CD4-positive, alpha-beta T cell treated with Interferon gamma for 1 hour (primary cell): ENCODE measurements at places on chromosomes 13 and 19.
A peak's percentile ranks its signal among the peaks of the same experiment; 100 is the strongest.

GRCh38 chr19:12868540-12869112 is 12.6 kb downstream of the DNASE2 start:
- DNase-seq: no peak

- DNase-seq: peak; percentile 80
Measured at GRCh38 chr19:1851654-1852580, 3.6 kb upstream of the REXO1 start.

DNA sequence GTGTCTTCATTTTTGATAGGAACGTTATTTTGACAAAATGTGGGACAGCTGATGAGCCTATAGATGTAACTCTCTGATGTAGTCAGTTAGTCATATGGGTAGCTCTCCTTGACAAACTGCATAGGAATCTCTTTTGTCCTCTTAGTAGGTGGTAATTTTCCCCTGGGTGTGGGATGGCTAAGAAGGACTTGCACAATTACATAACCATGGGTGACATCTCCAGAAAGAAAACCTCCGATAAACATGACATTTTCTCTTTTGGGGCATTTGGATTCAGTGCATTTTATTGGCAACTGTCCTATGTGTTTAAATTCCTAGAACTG is 41.8 kb downstream of the IGFL3 start:
- DNase-seq: no peak

DNA sequence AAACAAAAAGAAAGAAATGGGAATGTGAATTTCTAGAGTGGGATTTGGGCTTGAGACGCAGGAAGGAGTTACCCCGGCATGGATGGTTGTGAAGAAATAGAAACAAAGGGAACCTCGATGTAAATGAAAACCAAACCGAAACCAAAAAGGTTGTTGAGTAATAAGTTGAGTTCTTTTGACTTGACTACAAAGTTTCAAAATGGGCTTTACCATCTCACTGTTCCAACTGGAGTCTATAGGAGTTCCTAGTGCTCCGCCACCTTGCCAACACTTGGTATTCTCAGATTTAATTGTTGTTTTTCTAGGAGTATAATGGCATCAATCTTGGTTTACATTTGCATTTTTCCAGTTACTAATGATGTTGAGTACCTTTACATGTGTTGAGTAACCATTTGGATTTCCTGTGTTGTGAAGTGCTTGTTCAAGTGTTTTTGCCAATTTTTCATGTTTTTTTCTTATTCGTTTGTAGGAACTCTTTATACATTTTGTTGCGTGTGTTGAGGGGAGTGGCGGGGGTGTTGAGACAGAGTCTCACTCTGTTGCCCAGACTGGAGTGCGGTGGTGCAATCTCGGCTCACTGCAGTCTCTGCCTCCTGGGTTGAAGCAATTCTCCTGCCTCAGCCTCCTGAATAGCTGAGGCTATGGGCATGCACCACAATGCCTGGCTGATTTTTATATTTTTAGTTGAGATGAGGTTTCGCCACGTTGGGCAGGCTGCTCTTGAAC is 9.2 kb downstream of the UBE2S start:
- no peak for DNase-seq

- peak; percentile 18 for DNase-seq
Measured at GRCh38 chr19:294946-295686, 3.9 kb upstream of the PLPP2 start.

- DNase-seq: no peak
Measured at GRCh38 chr13:31920727-31921100, 110.9 kb upstream of the FRY start.

GRCh38 chr13:50711131-50711815 is 132.2 kb downstream of the DLEU7 start:
- DNase-seq: no peak

- no peak for DNase-seq
Measured at GRCh38 chr13:20358022-20358421, 125.9 kb upstream of the GJB6 start.

DNA sequence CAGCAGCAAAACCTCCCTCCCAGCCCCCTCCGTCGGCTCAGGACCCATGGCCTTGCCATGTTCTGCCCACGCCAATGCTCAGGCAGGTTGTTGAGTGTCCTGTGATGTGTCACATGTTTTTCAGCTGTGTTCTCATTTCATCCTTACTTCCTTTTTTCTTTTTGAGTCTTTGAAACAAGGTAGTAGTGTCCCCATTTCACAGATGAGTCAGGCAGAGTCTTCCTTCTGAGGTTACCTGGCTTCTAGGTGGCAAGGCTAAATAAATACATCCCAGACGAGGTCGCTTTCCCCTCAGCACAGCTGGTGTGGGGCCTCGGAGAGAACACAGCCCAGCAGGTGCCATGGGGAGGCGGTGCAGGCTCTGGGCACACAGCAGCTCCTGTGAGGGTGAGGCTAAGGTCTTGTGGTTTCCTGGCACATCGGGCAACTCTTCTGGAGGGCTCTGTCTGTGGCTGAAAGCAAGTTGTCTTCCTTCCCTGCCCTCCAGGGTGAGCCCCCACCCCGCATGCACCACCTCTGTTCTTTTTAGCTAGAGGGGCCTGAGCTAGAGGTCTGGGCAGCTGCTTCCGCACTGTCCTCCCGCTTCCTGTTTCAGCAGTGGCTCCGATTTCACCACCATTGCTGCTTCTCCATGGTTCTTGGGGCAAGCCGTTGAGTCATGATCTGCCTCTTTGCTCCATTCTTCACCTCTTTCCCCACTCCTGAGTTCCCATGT is 15.1 kb downstream of the PRAM1 start:
- DNase-seq: peak; percentile 66

DNA sequence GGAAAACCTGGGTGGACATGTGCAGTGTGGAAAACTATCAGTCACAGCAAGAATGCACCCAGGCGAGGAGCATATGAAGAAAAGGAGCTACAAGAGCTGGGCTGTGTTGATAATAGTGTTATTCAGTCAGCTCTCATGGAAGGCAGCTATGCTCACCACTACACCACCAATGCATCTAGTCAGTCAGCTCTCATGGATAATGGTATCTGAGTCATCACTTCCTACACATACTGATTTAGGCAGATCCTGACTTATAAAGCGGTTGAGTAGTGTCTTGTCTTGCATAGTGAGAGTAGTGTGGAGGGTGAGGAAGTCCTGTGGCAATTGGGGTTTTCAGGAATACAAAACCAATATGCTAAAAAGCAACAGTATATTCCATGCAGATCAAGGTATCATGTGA is 9.1 kb upstream of the ZNF160 start:
- DNase-seq: no peak

DNA sequence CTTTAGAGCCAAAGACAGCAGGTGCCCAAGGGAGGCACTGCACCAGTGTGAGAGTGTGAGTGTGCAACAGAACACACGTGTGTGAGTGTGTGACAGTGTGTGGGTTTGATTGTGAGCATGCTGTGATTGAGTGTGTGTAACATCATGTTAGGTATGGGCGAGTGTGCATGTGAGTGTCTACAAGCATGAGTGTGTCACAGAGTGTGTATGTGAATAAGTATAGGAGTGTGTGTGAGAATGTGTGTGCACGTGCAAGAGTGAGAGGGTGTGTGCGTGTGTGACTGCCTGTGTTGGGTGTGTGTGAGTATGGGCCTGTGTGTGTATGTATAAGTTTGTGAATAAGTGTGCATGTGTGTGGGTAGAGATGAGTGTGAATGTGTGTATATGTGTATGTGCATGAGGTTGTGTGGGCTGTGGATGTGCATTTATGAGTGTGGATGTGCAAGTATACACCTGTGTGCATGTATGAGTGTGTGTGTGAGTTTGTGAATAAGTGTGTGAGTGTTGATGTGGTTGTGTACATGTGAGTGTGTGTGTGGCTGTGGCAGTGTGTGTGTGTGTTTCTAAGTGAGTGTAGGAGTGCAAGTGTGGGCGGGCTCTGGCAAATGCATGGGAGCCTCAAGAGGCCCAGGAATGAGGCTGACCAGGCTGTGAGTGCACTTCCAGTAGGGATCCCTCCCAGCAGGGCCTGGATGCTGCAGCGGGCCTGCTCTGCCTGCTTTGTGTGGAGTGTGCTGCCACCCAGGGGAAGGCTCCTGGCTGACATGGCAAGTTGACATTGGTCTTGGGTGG is 198.4 kb downstream of the COL4A1 start:
- DNase-seq: no peak

DNA sequence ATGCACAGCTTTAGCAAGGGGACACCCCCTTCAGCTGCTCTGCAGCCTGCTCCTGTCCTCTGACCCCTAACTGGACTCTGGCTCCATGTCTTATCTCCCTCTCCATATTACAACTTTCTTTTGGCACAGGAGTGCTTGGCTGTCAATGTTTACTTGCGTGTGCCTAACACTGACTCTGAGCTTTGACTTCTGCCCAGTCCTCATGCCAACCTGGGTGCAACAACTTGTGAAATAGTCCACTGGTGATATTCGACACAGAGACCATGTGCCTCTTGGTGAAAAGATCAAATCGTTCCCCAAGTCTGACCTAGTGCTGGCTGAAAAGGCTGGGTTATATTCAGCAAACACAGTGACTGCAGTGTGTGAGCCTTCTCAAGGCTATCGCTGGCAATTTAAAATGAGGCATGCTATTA is 34.1 kb upstream of the KLF12 start:
- DNase-seq: no peak

GRCh38 chr13:104021806-104022397 is 955.7 kb upstream of the SLC10A2 start:
- DNase-seq: no peak

DNA sequence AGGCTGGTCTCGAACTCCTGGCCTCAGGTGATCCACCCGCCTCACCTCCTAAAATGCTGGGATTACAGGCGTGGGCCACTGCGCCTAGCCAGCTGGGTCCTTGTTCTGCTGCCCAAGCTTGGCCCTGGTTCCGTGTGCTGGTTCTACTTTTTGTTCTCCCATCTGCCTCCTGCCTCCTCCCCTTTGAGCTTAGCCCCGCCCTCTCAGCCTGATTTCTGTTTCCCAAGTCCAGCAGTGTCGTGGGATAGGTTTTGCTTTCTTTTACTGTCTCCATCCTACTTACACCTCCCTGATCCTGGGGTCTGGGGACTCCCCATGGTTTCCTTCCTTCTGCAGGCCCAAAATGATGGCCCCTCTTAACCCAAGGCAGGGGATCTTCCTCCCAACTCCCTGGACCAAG is 2.4 kb downstream of the BLOC1S3 start:
- DNase-seq: no peak

DNA sequence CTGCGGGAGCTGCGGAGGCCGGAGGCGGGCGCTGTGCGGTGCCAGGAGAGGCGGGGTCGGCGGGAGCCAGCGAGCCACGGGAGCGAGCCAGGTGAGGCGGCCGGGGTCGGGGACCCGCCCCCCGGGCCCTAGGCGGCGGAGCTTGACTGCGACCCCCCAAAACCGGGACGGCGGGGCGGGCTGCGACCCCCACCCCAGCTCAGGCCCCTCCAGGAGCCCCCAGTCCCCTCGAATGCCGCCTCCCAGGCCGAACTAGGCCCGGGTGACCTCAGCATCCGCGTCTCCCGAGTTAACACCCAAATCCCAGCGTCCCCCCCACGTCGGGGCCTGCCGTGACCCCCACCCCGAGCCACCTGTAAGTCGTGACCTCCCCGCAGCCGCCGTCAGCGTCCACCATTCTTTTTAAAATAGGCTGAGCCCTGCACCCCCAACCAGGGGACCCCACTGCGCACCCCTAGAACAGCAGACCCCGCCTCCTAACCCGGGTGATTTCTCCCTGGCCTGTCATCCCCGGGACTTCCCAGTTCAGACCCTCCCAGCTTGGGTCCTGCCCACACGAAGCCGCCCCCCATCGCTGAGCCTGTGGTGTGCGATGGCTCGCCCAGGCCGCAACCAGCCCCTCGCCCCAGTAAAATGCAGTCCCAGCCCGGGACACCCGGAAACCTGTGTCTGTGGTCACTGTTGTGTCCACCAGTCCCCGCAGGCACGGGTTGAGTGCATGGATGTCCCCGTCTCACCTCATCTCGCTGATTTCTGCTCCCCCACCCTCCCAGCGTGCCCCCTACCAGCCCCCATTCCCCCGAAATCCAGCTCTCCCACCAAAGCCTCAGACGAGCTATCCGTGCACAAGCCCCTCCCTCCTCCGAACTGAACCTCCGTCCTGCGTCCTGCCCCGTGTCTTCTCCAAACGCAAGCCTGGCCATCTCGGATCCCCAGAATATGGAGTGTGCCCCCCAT is 551 bp downstream of the FZR1 start:
- DNase-seq: peak; percentile 61

DNA sequence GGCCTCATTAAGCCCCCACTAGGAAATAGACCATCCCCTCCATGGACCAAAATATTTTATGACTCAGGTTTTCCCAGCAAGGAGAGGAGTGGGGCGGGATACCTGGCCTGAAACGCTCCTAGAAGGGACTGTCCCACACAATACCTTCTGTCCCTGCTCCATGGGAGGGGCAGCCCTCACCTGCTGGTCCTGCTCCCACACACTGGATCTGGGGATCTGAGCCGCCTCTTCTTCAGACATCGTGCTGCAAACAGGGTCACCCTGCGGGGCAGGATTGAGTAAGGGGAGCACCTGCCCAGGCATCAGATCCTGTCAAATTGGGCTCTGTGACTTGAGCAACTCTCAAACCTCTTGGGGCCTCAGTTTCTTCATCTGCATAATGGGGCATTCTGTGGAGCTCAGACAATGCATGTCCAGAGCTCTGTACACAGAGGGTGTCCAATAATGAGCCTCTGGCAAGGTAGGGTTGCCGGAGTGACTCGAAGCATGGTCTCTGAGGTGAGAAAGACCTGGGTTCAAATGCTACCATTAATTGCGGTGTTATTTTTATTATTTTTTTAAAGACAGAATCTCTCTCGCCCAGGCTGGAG is 1.1 kb downstream of the PLIN5 start:
- no peak for DNase-seq

DNA sequence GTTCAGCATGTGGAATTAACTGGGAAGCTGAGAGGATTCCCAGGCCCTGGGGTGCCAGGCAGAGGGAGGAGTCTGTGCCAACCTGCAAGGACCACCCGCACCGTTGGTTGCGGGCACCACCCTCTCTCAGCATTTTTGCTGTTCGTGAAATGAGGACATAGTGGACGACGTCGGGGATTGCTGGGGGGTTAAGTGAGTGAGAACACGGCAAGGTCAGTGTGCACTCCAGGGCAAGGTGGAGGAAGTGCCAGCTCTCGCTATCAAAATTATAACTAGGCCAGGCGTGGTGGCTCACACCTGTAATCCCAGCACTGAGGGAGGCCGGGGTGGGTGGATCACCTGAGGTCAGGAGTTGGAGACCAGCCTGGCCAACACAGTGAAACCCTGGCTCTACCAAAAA is 2.2 kb downstream of the FXYD3 start:
- no peak for DNase-seq
